ENCODE measurements at places on chromosomes 2 and 18. TPM values are rescaled to one million over a fixed set of nuclear protein-coding genes. Genes with fewer than 3 reads are reported as not detected.
A peak's percentile ranks its signal among the peaks of the same experiment; 100 is the strongest.

GRCh38 chr18:55220523-55220922, 261.3 kb upstream of the CCDC68 start:
- no peak for DNase-seq

DNA sequence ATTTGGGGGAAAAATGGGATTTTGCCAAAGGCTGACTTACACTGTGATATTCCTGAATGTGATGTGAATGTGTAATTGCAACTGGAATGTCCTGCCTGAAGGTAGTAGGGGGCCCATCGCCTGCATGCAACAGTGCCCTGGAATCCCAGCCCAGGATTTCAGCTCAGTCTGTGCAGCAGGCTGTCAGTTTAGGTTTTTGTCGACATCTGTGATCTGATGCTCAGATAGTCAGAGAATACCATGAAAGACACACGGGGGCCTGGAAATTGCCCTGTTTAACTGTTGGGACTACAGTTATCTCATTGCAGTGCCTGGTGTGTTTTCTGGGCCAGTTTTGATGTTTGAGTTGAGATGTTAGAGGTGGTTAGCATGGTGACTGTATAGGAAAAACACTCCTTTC, 84.5 kb upstream of the HK2 start:
- no peak for DNase-seq

DNA sequence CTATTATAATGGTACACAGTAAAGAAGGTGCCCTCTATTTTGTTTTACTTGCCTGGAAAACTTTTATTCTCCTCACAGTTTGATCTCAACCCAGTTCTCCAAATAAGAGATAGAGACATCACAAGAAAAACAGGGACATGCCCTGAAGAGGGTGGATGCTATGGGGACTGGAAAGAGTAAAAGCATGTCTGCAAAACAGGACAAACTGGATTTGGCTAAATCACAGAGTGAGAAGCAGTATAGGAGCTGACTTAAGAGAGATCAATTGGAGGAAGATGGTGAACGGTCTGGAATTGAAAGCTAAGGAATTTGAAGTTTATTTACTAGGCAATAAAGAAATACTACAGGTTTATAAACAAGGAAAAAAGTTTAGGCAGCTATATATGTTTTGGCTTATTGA, 33.0 kb downstream of the SP140L start:
- no peak for DNase-seq

DNA sequence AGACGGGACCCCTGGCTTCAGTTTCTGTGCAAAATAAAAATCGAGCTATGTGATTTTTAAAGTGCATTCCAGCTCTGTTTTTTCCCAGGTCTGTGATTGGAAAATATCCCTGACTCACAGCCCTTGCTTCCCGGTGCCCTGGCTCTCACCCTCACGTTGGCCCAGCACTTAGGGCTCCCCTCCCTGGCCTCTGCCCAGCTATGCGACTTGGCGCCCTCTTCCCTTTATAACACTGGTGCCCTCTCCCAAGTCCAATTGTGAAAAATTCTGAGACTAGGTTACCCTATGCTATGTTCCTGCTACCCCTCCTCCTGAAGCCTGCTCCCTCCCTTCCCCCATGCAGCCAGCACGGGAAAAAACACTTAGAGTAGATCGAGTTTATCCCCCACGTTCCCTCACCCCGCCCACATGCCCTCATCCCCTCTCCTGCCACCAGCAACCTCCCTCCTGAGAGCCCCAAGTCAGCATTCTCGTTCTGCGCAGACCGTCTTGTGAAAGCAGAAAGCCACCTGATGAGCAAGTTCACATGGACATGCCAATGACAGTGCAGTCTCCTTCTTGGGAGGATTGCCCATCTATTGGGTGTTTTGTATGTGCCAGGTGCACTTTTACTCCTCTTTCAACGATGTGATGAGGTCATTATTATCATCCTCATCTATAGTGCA, 228.8 kb downstream of the VAPA start:
- DNase-seq, result no peak

DNA sequence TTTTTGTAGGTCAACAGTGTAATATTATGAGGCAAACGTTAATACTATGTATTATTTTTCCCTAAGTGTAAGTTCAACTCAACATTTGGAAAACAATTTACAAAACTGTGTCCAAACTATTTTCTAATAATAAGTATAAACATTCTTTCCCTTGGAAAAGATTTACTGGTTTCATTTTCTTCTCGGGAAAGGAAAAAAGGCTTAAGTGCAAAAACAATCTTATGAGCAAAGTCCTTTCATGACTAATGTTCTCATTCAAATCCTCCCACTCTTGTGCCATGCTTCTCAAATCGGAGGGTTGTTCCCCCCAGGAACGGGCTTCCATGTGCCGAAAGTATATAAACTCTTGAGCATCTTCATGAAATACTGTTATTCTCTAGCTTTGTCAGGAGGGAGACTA, 19.8 kb upstream of the L3MBTL4 start:
- no peak for DNase-seq

GRCh38 chr2:147829106-147829505, 15.7 kb upstream of the ACVR2A start:
- no peak for DNase-seq

- DNase-seq, result no peak
Observed at GRCh38 chr2:96801786-96802595, 14.1 kb upstream of the CNNM3 start.

GRCh38 chr2:65314801-65315441, 87.3 kb downstream of the ACTR2 start:
- DNase-seq, result no peak

- DNase-seq, result no peak
Observed at GRCh38 chr2:21161832-21162614, 38.3 kb downstream of the TDRD15 start.

DNA sequence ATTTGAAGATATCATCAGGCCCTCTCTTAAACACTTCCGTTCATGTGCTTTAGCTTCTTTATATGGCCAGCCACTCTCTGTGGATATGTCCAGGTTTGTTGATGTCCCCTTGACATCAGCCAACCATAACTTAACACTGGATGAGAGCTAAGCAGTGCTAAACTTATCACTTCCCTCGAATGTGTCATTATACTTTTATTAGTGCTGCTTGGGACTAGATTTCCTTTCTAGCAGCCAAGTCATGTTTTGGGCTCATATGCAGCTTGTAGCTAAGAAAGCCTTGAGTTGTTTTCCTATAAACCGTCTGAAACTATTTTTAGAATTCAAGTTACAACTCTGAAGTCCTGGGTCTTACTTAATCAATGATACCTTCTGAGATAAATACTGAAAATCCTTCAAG, 144.8 kb upstream of the TNP1 start:
- DNase-seq, result no peak

- no peak for DNase-seq
Observed at GRCh38 chr2:237261327-237261726, 152.6 kb downstream of the COL6A3 start.

- DNase-seq, result no peak
Observed at GRCh38 chr2:234714711-234715110, 217.8 kb upstream of the ARL4C start.

- no peak for DNase-seq
Observed at GRCh38 chr2:9637330-9637729, 6.5 kb upstream of the YWHAQ start.

DNA sequence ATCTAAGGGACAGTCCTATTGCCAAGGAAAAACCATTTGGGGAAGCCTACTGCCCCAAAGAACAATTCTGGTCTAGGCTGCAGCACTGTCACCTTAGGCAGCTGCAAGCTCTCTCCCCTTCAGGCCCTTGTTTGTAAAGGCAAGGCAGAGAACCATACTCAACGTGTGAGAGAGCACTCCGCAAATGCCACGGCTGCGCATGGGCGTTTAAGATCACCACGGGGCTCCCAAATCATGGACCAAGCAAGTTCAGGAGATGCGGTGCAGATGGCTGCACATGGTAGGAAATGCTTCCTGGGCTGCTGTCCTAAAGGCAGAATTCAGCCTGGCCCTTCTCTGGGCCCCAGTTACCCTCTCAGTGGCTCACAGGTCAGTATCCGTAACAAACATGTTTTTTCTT, 15.5 kb downstream of the ERFE start:
- no peak for DNase-seq

DNA sequence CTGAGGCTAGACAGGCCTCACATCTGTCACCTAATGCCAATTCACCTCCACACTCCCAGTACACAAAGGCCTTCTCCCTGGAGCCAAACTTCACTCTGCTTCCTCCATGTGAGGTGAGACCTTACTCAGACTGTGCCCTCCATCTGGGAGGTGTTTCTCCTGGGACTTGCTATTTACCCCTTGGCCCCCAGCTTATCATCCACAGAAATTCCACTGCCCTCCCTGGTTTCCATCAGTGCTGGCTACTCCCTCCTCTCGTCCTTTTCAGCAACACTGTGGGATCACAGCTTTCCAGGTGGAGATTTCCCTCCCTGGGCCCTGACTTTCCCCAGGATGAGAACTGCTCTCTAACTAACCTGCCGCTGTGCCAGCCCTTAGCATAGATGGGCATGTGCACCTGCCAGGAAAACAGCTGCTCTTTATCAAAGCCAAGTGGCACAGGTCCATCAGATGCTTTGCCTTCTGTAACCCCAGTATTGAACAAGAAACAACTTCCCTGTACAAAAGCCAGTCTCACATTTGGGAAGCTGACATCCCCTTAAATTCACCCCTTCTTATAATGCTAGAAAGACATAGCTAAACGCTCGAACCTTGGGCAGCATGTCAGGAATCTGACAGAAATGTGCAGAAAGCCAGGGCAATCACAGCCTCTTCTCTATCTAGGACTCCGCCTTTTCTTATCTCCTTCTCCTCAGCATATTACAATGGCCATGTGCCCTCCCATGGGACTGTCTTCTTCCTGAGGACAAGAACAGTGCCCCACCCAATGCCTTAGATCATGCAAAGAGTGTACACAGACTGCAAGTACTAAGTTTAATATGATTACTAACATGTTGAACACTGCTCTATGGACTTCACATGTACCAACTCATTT, 535.5 kb upstream of the ID2 start:
- DNase-seq, result no peak

GRCh38 chr2:234839285-234839684, 112.5 kb upstream of the SH3BP4 start:
- DNase-seq, result no peak

DNA sequence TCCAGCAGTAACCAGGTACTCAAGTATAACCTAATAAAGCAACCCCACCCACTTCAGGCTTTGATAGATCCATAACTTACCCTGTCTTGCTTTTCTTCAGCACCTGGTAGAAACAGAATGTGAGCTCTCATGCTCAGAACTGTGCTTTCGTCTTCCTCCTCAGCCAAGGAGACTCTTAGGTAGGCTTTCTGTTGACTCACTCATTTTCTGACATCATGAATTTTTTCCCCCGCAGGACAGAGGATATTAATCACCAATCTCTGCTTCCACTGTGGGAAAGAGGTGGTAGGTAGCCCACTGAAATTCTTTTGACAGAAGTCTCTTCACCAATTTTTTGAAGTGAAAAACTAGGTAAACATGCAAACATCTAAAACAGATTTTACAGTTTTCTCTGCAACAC, 241.2 kb upstream of the KCNJ3 start:
- no peak for DNase-seq

GRCh38 chr2:61017003-61017555, 441 bp upstream of the PEX13 start:
- DNase-seq, result peak; percentile 91

DNA sequence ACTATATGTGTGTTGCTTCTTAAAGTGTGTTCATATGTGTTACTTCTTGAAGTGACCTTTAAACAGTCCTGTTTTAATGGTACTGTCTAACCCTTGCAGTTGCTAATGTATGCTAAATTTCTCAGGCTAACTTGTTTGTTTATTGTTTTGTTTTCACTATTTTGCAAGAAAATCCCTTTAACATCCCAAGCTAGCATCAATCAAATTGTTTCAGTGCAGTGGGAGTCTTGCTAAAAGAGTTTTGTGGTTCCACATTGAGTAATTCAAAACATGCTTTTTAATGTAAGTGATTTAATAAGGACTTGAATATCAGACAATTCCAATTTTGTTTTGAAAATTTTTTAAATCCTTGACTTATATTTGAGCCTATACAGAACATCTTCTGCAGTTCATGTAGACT, 3.6 kb downstream of the SH3RF3 start:
- no peak for DNase-seq

DNA sequence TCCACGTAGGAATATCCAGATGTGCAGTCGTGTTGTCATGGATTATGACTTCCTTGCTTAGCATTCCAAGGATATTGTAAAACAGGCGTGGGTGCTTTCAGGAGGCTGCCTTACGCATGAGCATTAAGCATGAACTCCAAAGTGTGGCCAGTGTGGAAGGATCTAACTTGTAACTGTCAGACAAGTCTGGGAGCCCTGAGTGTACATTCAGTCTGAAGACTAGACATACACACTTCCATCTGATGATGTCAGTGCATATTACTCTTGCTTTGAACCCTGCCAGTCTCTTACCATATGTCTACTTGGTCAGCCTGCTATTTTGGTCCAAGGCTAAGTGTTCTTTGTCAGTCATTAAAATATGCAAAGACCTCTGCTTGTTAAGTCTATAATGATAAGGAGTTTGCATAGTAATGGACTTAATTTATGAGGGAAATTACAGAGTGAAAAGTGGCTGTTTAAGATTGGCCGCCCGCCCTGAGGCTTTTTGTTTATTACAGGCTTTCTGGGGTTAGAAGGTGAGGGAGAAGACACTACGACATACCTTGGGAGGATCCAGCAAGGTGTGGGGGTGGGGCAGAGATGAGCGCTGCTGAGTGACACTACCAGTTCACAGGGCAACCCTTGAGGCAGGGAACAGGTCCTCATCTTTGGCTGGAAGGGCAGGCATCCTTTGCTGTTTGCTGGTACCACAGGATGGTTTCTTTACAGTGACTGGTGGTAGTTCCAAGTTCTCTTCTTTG, 48.3 kb downstream of the CABLES1 start:
- DNase-seq, result no peak

DNA sequence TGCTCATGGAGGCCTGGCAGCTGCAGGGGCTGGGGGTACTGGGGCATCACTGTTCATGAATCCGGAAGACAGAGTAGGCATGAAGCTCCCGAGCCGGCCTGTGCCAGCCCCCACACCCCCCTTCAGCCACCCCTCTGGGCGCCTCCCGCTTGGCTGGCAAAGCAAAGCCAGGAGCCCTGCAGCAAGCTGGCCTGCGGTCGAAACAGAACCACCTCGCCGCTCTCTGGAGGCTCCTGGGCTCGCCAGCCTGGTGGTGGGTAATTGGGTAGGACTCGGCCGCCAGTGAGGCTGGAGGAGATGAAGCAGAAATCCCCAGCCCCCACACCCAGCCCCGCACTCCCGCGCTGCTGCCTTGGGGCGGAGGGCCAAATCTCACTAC, 70.9 kb upstream of the GPC1 start:
- DNase-seq, result no peak

GRCh38 chr2:45128580-45128997, 119.3 kb upstream of the SIX2 start:
- DNase-seq, result no peak

Gene GPR17
- 0.19 TPM for total RNA-seq

Gene WDFY1
- 16.4 TPM for total RNA-seq

Gene VWC2L
- total RNA-seq, result 0.08 TPM

Gene BOLL
- total RNA-seq, result not detected

Gene OBSL1
- 199 TPM for total RNA-seq

Gene EHD3
- total RNA-seq, result 26.6 TPM

Gene ANKRD29
- total RNA-seq, result 3.9 TPM

Gene FBXO36
- total RNA-seq, result 1.2 TPM

Gene SULT1C2
- 0.97 TPM for total RNA-seq

Gene EIF2AK2
- total RNA-seq, result 17.9 TPM

Gene FN1
- total RNA-seq, result 339 TPM
